ENCODE measurements at places on chromosomes 6 and 20.

GRCh38 chr6:110723017-110723416 is 92.3 kb downstream of the CDK19 start:
- no peak for DNase-seq

GRCh38 chr6:105608711-105609374 is 206.0 kb upstream of the PREP start:
- no peak for DNase-seq

DNA sequence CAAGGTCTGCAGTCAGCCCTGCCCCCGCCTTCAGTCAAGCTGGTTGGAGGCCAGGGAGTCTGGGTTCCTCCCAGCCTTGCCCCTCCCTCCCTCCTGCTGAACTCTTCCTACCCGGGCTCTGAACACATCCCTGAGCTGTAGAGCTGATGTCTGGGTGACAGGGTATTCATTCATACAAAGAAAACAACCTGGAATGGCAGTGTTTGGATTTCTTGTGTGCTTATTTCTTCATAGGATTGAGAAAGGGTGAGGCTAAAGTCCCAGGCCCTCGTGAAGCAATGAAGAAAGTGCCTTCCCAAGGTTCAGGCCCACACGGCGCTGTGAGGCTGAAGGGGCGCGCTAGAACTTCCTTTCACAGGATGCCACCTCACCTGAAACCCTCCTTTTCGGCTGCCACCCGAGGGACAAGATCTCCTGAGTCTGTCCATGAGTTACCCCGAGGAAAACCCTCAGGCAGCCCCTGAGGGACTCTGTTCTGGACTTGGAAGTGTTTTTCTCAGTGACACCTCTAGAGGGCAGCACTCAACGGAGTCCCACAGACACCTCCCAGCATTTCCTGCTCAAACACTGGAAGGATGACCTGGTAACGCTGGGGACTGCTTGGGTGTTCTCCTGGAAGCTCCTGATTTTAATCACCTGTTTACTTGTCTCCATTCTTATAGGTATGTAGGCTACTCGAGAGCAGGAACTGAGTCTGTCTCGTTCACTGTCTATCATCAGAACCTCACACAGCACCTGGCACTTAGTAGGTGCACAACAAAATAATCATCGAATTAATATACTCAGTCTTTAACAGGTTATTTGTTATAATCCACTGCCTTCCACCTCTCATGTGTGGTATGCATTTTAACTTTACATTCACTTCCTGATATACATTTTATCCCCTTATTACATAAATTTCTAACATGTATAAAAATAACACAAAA is 11.8 kb upstream of the GSTA1 start:
- peak; percentile 71 for DNase-seq

- DNase-seq = no peak
Observed at GRCh38 chr20:41786158-41786557, 168.0 kb upstream of the CHD6 start.

GRCh38 chr6:50271266-50271665 is 221.5 kb upstream of the DEFB112 start:
- DNase-seq = no peak

- DNase-seq = no peak
Observed at GRCh38 chr6:91198588-91199255, 611.9 kb upstream of the MAP3K7 start.

DNA sequence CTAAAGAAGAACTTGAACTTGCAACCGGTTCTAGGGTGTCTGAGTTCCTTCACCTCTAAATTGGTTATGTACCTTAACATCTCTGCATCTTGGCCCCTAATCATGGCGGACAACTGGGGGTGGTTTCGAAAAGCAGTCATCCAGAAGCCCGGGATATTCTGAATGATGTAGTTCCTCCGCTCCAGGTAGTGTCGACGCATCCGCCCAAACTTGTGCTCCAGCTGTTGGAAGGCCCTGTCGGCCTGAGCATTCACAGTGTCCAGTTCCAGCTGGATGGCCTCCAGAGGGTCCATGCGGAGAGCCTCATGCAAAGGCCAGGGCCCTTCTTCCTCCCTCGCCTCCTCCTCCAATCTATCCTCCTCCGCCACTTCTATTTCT is 887 bp downstream of the TSPYL1 start:
- no peak for DNase-seq

- DNase-seq = no peak
Observed at GRCh38 chr6:155881826-155882526, 426.3 kb upstream of the NOX3 start.

DNA sequence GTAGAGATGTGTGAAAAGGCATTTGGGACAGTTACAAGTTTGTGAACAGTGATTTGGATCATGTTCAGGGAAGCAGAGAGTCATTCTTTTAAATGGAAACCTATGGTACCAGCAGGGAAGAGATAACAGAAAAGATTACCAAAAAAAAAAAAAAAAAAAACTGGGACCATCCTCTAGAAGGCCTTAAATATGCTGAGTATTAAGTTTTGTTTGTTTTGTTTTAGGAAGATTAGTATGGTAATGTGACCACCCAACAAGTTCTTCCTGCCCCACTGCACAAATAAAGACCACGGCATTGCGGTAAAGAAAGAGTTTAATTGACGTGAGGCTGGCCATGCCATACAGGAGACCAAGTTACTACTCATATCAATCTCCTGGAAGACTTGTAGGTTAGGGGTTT is 946.2 kb downstream of the KIF16B start:
- no peak for DNase-seq

- no peak for DNase-seq
Observed at GRCh38 chr20:24450624-24451376, 18.6 kb upstream of the SYNDIG1 start.

DNA sequence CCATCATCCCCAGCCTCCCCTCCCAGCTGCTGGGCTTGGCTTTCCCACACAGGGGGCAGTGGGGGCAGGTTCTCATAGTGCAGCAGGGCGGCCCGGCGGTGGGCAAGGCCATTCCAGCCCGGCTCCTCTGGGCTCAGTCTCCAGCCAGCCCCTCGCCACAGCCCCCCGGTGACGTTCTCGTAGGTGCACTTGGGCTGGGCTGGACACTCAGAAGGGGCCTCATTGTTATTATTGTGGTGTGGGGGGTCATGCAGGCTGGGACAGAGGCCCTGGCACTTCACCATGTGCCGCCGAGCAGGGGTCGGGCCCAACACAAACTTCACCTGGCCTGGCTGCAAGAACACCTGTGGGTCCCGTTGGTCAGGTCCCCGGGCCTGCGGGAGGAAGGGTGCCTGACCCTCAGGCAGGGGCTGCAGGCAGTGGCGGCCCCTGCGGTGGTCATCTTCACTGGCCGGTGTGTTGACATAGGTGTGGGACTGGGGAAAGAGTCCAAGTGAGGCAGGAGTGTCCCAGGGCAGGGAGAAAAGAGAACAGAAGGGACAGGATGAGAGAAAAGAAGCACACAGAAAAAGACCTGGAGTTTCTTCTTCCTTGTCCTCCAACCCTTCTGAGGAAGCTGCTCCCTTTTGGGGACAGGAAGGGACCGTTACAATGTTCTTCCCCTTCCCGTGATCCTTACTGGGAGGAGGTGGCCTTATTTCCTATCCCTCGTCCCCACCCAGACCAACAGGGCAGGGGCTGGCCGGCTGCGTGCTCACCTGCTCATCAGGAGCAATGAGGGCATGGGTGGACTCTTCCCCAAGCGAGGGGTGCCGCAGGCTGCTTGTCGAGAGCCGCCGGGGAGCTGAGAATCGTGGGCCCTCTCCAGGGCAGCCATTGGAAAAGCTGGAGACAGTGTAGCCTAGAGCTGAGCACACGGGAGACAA is 8.4 kb downstream of the FRS3 start:
- DNase-seq = no peak

DNA sequence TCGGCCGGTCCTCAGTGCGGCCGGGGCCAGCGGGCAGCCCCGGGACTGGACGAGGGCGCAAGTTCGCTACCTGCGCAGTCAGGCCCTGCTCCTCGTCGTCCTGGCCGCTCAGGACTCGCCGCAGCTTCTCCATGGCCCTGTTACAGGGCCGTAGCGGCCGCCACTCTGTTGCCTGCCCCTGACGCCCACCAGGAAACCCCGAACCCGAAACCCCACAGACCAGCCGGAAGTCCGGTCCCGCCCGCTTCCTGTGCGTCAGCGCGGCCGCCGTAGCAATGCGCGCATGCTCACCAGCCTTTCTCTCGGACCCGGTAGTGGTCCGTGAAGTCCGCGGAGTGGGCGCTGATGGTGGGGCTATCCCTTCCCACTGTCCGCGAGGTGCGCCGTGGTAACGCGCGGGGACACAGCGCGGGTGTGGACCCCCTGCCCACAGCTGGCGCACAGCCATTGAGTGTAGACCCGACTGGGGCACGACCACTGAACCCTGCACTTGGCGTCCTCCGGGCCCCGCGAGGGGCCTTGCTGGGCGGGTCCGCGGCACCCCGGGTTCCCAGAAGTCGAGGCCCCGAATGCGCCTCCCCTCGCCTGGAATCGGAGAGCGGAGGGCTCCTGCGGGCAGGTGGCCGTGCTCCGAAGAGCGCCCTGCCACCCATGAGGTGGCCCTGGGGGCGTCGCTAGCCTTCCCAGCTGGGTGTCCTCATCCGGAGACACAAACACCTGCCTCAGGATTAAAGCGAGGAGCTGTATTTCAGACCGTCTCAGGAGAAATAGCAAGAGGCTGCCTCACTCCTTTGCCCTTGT is at the start of gene SFT2D1:
Gene SFT2D1 (minus strand): TSS at position 197 of the 801 bp plus-strand sequence. CDS start 64 bp downstream, at position 133.
- DNase-seq = peak; percentile 95

GRCh38 chr20:45813006-45813340 is 529 bp downstream of the UBE2C start:
- DNase-seq = no peak

DNA sequence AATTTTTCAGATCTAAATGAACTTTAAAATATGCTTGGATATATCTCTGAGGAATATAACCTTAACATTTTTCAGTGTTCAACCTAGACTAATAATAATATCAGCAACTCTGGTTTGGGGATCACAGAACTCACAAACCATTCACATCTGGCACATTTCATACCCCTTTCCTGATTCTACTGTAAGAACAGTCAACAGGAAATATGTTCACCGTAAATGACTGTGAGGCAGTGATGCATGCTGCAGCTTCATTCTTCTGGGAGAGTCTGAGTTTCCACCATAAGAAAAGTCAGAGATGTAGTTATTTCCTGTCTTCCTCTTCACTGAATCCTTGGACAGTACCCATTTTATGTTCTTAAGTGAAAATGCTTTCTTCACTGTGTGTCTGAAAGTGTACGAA is 134.2 kb upstream of the IFNGR1 start:
- no peak for DNase-seq

DNA sequence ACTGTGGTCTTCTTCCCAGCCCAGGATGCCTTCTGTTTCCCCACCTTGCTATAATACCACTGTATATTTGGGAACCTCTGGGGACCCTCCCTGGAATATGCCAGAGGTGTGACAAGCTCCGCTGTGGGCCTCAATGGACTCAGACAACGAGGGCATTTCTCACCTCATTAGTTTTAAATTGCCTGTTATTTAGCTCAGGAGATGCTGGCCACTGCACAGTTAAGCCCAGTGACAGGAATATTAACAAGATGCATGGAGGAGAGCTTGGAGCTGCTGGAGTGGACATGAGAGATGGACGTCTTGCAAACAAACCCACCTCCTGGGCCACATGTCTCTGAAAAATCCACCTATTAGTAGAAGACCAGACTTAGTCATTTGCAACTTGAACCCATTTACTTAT is 435.2 kb upstream of the CHD6 start:
- no peak for DNase-seq

- no peak for DNase-seq
Observed at GRCh38 chr6:18763086-18763485, 375.9 kb downstream of the RNF144B start.

- no peak for DNase-seq
Observed at GRCh38 chr6:64644024-64644423, 1008.4 kb downstream of the PHF3 start.

- DNase-seq = no peak
Observed at GRCh38 chr20:58340151-58340550, 30.6 kb downstream of the RAB22A start.

- no peak for DNase-seq
Observed at GRCh38 chr20:60102665-60103210, 144.5 kb downstream of the CDH26 start.

GRCh38 chr6:122818866-122819265 is 29.8 kb downstream of the SMPDL3A start:
- DNase-seq = no peak

GRCh38 chr6:73104921-73105320 is 120.4 kb downstream of the KHDC1L start:
- no peak for DNase-seq

- no peak for DNase-seq
Observed at GRCh38 chr6:69096681-69097080, 461.6 kb downstream of the ADGRB3 start.

GRCh38 chr6:76707630-76708029 is 635.2 kb upstream of the IMPG1 start:
- DNase-seq = no peak

DNA sequence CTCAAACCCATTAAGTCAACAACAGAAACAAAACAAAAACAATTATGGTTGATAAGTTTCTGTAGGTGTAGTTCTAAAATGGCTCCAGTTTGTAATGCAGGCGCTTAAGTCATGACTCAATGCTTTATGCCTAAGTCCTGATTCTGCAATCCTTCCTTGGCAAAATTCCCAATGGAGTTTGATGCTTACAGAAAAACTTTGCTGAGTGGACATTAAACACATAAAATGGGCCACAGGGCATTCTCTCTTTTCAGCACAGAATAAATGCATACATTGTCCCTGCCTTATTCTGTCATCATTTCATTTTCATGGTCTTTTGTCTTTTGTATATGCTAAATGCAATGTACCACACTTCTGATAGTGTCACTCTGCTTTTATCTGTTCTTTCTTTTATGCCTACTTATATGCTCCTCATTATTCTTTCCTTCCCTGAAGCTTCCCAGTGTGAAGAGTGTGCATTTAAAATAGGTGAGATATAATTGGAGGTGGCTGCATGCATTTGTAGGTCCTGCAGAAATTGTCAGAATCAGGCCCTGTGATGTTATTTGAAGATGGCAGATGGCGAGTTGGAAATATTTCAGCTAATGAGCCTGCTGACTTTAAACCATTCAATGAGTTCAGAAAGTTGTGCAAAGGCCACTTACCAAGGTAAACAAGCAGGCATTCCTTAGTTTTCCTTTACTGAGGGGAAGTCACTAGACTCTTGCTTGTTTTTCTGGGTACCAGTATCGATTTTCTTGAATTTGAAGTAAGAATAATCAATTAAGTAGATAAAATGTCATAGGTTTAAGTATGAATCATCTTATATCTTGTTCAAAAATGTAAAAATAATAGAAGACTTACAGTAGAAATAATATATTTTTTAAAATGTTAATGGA is 313.1 kb downstream of the TRDN start:
- no peak for DNase-seq

- no peak for DNase-seq
Observed at GRCh38 chr6:25041485-25042035, 105.8 kb upstream of the RIPOR2 start.
